MM.1S (cell line): ENCODE measurements at places on chromosomes 2 and 18.

- DNase-seq = no peak
These were observed 61.1 kb upstream of the CXCR4 start for GRCh38 chr2:136178941-136179601.

GRCh38 chr2:240932724-240933047 lies 26.6 kb downstream of the CROCC2 start:
- no peak for DNase-seq

- no peak for DNase-seq
These were observed 46.8 kb upstream of the DNMT3A start for GRCh38 chr2:25388491-25388890.

DNA sequence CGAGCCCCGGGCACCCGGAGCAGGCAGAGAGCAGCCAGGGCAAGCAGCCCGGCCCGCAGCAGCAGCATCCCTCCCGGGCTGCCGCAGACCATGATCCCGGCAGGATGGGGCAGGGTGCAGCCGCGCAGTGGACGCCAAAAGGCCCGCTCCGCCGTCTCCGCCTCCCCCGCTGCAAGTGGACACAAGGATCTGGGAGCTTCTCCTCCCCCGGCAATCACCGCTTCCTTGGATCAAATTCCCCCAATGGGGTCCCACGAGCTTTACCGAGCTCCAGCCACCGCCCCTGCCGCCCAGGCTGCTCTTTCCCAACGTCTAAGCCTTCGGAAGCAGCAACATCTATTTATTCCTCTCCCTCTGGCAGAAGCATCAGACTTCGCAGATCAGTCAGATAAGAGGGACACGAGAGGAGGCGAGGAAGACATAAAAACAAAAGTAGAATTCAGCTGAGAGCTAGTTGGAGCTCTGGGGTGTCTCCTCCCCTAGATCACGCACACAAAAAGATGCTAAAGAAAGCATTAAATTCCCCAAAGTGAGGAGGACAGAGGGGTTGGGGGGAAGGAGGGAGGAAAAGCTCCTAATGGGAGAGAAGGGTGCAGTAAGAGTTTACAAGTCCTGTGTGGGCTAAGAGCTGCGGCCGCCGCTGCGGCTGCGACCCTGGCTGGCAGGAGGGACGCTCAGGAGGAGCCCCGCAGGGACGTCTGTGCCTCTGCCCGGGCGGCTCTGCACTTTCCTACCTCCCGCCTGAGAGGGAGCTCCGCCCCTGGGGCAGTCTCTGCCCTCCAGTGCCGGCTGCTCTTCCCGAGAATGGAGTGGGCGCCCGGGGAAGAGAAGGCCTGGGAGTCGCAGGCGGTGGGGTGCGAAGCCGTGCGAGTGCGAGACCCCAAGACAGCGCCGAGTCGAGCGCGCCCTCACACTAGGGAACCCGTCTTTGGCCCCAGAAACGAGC lies at the start of gene FRZB:
TSS of gene FRZB (minus strand) at position 177 of the 946 bp plus-strand sequence. CDS start at position 92, 85 bp downstream.
- no peak for DNase-seq

DNA sequence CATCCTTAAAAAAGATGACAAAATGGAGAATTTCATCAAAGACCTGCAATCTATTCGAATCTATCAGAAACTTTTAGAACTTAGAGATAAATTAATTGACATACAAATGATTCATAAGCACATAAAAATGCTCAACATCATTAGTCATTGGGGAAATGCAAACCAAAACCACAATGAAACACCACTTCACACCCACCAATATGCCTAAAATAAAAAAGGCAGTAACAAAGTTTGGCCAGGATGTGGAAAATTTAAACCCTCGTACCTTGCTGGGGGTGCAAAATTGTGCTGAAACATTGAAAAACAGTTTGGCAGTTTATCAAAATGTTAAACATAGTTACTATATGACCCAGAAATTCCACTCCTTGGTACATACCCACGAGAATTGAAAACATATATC lies 11.5 kb upstream of the EIF2AK3 start:
- DNase-seq = peak; percentile 21

DNA sequence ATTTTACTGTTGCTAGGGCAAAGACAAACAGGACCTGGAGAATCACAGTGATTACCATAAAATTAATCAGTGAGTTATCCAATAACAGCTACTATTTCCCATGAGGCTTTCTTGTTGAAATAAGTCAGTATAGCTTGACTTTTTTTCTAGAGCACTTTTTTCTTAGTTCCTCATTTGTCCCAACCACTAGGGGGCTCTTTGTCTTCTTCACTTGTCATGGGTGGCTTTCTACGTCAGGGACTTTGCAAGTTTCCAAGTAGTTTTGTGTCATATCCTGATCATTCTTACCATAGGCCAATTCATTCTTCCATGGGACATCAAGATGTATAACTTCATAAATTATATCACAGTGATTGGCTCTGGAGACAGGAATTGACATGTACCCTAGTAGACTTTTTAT lies 1019.6 kb upstream of the PIK3C3 start:
- DNase-seq = peak; percentile 28

GRCh38 chr2:149799013-149799705 lies 211.6 kb upstream of the MMADHC start:
- DNase-seq = peak; percentile 55

DNA sequence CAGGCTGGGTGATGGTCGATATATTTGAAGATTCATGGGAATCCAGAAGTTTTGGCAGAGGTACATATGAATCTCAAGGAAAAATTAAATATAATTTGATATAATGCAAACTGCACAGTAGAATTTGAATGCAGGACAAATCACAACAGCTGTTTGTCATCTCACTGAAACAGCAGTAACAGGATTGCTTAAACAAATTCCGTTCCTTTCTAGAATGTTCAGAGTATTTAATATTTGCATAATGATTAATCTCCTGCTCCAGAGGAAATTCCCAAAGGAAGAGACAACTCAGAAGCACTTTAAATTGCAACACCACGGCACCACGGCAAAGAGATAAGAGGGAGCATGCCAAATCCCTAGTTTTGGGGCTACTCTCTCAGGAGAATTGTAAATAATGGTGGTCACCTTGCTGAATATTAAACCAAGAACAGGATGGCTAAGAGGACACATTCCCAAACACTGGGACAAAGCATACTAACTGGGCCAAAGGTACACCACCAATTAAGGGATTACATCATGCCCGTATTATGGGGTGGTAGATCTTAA lies 67.8 kb upstream of the MAP4K3 start:
- DNase-seq = no peak

- no peak for DNase-seq
These were observed 19.9 kb downstream of the ERMN start for GRCh38 chr2:157305723-157306110.

DNA sequence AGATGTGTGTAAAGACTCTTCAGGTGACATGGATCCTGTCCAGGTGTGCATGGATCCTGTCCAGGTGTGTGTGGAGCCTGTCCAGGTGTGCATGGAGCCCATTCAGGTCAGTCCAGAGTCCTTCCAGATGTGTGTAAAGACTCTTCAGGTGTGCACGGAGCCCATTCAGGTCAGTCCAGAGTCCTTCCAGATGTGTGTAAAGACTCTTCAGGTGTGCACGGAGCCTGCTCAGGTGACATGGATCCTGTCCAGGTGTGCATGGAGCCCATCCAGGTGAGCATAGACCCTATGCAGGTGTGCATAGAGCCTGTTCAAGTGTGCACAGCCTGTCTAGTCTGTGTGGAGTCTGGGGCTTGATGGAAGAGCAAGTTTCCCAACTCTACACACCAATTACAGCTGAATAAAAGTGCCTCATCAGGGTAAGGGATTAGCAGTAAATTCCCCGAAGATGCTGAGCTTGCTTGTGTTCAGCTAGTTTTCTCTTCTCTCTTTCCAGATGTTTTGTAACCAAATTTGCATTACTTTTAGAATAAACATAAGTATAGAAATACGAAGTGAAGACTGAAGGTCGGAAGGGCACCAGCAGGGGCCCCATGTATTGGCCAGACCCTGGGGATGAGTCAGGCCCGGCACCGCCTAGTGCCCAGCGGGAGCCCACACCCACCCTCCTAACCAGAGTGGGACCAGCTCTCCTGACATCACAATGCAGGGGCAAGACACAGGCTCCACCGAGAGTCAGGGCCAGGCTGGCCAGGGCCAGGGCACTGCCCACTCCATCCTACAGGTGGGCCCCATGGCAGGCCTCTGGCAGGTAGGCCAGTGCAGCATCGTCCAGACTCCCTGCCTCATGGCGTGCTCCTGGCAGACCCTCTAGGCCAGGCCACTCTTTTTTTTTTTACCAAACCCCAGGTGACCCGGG lies 38.6 kb upstream of the GPC1 start:
- DNase-seq = no peak
